ENCODE measurements at places on chromosomes 2 and 18.

- DNase-seq = no peak
Measured at GRCh38 chr2:192327576-192327975, 132.8 kb upstream of the TMEFF2 start.

DNA sequence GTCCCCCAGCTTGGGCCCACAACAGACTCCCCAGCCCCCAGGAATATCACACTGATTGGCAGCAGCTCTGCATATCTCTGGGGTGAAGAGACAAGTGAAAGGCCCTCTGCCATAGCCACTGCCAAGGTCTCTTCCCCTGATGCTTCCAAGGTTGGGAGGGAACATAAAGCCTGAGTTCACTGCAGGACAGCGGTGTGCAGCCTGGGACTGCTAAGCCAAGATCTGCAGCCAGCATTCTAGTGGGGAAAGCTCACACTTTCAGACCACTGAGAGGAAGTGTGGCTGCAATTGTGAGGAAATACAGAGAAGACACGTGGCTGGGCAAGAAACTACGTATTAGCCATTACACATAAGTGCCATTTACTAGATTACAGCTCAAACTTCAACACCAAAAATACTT is 100.7 kb downstream of the MAIP1 start:
- no peak for DNase-seq

GRCh38 chr2:69300650-69301049 is 86.4 kb downstream of the GFPT1 start:
- DNase-seq = no peak

DNA sequence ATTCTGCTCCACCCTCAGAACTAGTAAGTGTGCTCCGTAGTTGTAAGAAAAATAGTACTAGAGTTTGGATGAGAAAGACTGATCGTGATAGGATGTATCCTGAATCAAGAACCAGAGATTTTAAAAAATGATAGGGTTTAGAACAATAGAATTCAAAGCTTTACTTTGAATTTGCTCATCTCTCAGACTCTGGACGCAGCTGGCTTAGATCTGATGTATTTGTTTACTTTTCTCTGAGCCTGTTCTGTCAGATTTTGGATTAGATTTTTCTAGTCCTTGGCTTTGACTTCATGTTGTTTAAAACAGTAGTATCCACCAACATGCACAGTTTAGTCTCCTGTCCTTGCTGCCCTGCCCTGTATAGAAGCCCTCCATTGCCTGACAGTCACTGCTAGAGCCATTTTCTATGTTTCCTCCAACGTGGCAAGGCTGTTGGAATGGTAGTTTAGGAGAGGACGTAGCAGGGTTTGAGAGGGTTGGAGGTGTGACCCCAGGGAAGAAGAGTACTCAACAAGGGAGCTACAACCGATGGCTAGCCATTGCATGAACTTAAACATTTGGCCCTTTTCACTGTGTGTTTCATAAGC is 92.4 kb downstream of the MYO3B start:
- no peak for DNase-seq

- DNase-seq = no peak
Measured at GRCh38 chr2:234571620-234572407, 74.9 kb upstream of the ARL4C start.

DNA sequence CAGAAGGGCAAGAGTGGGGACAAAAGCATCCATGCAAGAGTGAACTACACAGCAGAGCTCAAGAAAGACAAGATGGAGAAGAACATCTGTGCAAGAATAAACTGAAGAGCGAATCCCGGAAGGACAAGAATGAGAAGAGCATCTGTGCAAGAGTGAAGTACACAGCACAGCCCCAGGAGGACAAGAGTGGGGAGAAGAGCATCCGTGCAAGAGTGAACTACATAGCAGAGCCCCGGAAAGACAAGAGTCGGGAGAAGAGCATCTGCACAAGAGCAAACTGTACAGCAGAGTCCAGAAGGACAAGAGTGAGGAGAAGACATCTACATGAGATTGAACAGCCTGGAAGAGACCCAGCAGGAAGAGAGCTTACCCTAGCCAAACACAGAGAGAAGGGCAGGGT is 284.6 kb downstream of the PIEZO2 start:
- no peak for DNase-seq

GRCh38 chr2:187689372-187689771 is 135.1 kb upstream of the TFPI start:
- no peak for DNase-seq

DNA sequence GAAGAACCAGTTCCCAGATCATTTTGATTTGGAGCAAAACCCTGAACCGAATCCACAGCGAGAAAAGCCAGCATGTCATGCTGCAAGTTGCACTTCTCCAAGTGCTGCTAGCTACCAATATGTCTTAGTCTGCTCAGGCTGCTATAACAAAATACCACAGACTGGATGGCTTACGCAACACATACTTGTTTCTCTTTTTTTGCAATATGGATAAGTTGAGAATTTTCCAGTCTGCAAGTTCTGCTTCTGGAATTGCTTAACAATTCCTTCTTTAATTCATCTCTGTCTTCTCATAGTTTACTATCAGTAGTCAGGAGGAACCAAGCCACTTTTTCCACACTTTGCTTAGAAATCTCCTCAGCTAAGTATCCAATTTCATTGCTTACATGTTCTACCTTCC is 105.9 kb upstream of the RBBP8 start:
- DNase-seq = no peak

DNA sequence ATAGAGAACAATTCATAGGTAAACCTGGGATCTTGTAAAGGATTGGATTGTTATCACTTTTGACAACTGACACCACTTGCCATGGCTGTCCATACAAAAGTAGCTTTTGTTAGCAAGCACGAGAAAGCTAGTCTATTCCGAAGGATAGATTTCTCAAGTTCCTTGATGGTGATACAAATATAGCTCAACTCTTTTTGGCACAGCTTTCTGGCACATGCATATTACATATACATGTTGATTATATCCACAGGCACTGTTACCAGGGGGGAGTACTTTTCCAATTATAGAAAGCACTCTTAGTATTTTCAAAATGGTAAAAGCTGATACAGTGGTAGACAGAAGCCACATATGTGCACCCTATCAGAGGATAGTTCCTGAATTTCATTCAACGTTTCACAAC is 168.9 kb downstream of the UPP2 start:
- no peak for DNase-seq

Data from brain microvascular endothelial cell (primary cell).